ENCODE measurements at places on chromosomes 2 and 18. TPM values are rescaled to one million over a fixed set of nuclear protein-coding genes. Genes with fewer than 3 reads are reported as not detected.

DNA sequence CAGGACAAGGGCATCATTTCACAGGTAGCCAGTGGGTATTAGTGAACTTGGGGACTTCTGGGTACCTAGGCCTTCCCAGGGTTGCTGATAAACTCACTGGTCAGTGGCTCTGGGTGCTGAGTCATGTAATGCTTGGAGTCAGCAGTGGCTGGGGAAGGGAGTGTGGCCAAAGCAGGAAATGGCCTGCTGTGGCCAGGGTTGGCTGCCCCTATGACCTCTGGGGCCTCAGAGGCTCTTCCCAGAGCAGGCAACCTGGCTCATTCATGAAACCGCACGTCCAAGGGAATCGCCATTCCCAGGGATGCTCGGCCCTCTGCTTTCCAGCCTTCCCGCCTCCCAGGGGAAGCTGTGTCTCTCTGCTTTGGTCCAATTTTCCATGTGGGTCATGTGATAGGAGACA is 294.9 kb downstream of the DYSF start:
- DNase-seq, result no peak

- no peak for DNase-seq
Measured at GRCh38 chr2:52072949-52073348, 1041.0 kb upstream of the NRXN1 start.

GRCh38 chr2:172096626-172097547 is 5.8 kb downstream of the DLX2 start:
- peak; percentile 65 for DNase-seq

GRCh38 chr2:191582355-191582754 is 95.6 kb upstream of the NABP1 start:
- no peak for DNase-seq

Gene CCDC178
- not detected for polyA plus RNA-seq

Gene FAM124B
- polyA plus RNA-seq, result not detected

GRCh38 chr18:70314151-70314782 is 25.4 kb downstream of the SOCS6 start:
- DNase-seq, result no peak

DNA sequence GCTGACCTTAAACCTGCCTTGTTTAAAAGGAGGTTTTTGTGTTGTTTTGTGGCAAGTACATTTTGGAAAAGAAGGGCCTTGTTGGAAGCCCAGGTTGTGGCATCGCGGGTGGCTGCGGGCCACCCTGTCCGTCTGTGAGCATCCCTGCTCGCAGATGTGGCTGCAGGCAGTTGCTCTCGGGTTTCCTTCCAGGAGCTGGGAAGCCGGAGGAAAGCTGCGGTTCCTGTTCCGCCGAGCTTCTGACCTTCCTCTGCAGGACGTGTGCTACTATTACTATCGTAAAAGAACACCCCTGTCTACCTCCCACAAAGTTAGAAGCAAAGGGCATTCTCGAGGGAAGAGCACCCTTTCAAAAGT is 766 bp downstream of the MFF start:
- DNase-seq, result peak; percentile 56

DNA sequence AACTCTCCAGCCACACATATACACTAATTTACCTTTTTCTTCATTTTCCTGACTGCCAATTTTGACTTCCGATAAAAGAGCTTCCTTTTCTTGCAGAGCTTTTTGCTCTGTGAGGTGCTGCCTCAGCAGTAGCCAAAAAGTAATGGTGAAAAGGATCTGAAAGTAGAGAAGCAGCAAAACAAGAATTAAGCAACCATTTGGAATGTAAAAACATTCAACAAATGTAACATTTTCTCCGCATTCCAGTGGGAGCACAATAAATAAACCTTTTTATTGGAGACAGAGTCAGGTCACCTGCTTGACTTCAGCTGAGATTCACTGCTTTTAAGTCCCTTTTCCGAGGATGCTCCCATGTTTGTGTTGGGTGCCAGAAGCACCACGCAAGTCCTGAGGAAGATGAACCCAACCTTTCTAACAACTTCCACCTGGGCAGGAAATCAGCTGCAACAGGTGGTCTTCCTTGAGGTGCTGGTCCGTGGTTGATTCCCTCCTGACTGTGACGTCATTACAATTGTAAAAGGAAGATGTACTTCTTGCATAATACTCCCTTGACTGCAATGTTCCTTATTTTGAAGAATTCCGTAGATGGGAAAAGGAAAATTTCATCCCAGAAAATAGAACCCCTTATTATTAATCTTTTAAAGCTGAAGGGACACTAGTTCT is 265.5 kb downstream of the NAPG start:
- DNase-seq, result no peak

All from SK-N-SH (cell line).